GM12878 (cell line): ENCODE measurements at places on chromosomes 7 and 10. TPM values are rescaled to one million over a fixed set of nuclear protein-coding genes. Genes with fewer than 3 reads are reported as not detected.

Gene NFKB2
- 28.6 and 32.0 TPM in 2 replicates for polyA plus RNA-seq

Gene TAS2R16
- not detected in 2 replicates for polyA plus RNA-seq

Gene TMEM196
- polyA plus RNA-seq, result not detected in 2 replicates

Gene SPDYE11
- polyA plus RNA-seq, result 1.2 and 1.8 TPM in 2 replicates

Gene CALCR
- polyA plus RNA-seq, result not detected in 2 replicates

Gene GRK5
- polyA plus RNA-seq, result 5.7 and 7.4 TPM in 2 replicates
